GM18507 (cell line): ENCODE measurements at places on chromosomes 1 and 21.

GRCh38 chr1:181184621-181185020 is 96.1 kb downstream of the IER5 start:
- no peak for DNase-seq

GRCh38 chr1:6033986-6034749 is 11.5 kb upstream of the KCNAB2 start:
- no peak for DNase-seq

DNA sequence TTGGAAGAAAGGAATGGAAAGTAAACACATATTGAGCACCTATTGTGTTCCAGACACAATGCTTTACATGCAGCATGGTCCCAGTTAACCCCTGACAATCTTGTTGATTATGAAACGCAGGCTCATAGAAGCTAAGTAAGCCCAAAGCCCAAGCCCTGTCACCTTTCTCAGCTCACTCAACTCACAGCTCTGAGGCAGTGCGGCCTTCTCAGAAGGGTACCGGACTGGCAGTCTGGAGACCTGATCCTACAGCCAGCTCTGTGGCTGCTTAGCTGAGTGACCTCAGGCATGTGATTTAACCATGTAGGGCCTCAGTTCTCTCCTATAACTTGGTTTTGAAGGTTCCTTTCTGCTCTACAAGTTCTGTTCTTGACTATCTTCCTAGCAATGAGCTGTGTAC is 464 bp upstream of the RNASEL start:
- DNase-seq = no peak

- DNase-seq = no peak
These were observed at the start of gene CASZ1 for GRCh38 chr1:10796029-10796944. TSS of gene CASZ1 (minus strand) at chr1:10796646. CDS start at chr1:10693889, 102,757 bp downstream.

DNA sequence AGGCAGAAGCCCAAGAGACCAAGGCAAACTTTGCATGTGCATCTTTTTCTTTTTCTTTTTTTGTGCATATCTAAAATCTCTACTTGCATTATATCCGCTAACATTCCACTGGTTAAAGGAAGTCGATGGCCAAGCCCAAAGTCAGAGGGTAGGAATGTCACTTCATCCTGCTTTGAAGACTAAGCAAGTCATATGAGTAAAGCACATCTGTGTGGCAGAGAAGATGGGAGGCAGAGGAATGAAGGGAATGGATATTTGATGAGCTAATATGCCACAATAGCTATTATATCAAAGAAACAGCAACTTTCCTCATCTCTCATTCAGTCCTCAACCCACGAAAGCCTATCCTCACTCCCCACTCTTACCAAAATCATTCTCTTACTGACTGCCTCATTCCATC is 59.3 kb downstream of the RNF220 start:
- no peak for DNase-seq

DNA sequence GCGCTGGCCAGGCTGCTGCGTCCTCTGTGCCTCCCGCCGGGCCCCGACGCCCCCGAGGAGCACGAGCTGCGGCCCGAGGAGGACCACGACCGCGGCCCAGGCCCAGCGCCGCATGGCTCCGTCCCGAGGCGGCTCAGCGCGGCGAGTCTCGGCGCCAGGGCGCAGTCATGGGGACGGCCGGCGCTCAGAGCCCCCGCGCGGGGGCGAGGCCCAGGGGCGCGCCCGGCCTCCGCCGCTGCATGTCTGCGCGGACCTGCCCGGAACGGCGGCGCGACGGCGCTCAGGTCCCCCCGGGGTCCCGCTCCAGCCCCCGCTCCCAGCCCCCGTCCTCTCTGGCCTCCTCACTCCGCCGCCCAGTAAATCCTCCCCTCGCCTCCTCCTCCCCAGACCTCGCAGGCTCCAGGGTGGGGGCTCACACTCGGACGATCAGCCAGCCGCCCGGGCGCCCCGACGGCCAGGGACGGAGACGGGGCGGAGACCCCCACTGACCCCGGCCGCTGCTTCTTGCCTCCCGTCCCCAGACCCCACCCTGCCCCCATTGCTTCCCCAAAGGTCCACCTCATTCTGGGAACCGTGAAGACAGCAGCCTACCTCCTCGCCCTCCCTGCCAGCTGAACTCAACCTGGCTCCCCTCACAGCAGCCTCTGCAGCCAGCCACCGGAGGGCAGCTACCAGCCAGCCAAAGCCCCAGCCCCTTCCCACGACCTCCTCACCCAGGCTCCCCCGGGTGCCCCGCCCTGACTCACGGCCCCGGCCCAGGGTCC is at the start of gene C1QTNF12:
TSS of gene C1QTNF12 (minus strand) at position 146 of the 764 bp plus-strand sequence. CDS start at position 114, 32 bp downstream.
- DNase-seq = no peak

DNA sequence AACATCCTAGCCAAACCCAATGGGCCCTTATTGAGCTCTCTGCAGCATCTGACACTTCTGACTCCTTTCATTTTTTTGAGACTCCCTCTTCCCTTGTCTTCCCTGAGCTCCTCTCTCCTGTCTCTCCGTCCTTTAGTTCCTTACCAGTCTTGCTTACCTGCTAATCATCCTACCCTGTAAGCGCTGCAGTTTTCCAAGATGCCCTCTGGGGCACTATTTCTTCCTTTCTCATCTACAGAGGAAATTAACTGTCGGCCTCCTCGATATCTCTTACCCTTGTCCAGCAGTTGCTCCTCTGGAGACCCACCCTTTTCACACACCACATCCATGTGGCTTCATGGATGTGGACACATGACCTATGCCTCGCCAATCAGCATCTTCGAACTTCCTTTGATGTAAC is 6.8 kb downstream of the GPR161 start:
- no peak for DNase-seq

- DNase-seq = no peak
These were observed 37.4 kb downstream of the DENND1B start for GRCh38 chr1:197737916-197738315.

DNA sequence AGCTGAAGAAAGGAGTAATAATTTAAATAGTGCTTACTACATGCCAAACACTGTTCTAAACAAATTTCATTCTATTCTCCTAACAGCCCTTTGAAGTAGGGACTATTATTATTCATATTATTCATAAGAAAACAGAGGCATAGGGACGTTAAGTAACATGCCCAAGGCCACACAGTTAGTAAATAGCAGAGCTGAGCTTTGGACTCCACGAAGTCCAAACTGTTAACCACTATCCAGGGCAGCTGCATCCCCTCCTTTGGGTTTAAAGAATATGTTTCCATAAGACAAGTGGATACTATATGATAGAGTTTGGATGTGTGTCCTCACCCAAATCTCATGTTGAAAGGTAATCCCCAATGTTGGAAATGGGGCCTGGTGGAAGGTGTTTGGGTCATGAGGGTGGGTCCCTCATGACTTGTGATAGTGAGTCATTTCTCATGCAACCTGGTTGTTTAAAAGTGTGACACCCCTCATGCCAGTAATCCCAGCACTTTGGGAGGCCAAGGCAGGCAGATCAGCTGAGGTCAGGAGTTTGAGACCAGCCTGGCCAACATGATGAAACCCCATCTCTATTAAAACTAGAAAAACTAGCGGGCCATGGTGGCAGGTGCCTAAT is 144.0 kb upstream of the CXADR start:
- no peak for DNase-seq

DNA sequence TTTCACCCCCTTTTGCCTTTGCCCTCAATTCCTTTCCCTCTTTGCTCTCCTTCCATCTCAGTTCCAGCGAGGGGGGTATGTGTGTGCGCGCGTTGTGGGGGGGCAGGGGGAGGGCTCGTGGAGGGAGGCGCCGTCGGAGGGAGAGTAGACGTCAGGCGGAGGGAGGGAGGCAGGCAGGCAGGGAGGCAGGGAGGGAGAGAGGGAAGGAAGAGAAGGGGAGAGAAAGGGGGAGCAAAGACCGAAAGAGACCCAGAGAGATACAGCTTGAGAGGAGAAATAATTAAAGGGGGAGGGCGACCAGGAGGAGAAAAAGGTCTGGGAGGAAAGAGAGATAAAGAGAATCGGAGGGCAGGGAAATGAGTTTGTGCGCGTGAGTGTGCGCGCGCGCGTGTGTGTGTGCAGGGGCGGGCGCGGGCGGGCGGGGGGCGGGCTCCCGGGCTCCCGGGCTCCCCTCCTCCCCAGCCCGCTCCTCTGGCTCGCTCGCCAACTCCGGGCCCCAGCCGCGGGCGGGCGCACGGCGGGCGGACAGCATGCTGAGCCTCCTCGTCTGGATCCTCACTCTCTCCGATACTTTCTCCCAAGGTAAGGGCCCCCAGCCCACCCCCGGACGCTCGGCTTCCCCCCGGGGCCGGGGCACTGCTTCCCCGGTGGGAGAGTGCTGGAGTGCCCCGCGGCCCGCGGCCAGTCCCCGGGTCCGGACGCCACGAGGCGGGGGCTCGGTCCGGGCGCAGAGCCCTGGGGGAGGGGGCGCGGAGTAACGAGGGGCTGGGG is at the start of gene KIRREL1:
TSS of gene KIRREL1 (plus strand) at position 499 of the 771 bp plus-strand sequence. CDS start at position 531, 32 bp downstream.
- DNase-seq = no peak

GRCh38 chr1:226763905-226764264 is 24.8 kb upstream of the ITPKB start:
- DNase-seq = no peak

GRCh38 chr1:52474807-52475206 is 70.4 kb downstream of the PRPF38A start:
- no peak for DNase-seq

DNA sequence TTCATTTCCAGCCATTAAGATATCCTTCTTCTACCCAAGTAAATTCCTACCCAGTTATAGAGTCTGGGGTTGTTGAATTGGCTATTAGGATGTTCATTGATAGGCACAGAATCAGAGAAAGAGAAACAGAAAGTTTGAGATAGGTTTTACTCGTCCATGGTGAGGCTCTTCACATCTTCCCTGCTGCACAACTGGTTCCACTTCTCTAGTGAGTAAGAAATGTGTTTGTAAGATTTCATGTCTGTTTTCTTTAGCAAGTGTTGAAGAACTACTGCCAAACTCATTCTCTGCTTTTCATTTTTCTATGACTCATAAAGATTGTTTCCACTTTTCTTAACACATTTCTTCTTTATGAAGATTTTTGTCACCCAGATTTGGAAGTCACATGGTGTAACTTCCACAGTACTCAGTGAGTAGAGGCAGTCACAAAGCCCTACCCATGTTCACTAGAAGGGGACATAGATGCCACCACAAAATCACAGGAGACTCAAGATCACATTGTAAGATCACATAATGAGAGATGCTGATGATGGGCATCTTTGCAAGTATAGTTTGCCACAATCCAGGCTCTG is 152.3 kb downstream of the SNX7 start:
- DNase-seq = no peak

GRCh38 chr1:1748686-1749321 is 24.6 kb upstream of the CDK11A start:
- DNase-seq = no peak

DNA sequence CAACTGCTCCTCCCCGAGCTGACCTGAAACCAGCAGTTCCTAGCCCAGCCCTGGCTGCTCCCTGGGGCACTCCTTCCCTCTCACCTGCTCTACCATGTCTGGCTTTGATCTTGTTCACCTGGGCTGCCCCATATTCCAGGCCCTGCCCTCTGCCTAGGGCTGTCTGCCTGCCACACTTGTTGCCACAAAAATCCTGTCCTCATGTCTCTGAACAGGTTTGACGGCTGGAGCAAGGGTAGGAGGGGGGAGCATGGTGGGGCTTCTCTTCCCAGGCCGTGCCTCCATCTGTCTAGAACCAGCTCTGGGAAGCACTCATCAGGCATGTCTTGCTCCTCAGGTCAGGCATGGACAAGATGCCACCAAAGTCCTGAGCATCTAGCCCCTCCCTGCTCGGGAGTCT is 44.3 kb upstream of the WNT2B start:
- DNase-seq = no peak

DNA sequence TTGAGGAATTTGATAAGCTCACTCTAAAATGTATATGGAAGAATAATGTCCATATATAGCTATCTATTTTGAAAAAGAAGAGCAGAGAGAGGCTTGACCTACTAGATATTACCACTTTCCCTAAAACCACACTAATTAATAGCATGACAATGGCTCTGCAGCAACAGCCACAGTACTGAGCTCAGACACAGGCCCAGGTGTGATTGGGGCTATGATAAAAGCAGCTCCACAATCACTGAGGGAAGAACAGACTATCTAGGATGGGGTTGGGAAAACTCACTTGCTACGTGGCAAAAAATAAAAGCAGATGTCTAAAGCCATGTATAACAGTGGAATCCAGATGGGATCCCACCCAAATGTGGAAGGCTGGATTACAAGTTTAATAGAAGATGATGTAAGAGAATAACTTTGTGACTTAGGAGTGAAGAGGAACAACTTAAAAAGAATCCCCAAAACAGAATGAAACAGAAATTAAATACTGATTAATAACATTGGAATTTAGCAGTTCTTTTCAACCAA is 80.8 kb upstream of the RAB4A start:
- no peak for DNase-seq

DNA sequence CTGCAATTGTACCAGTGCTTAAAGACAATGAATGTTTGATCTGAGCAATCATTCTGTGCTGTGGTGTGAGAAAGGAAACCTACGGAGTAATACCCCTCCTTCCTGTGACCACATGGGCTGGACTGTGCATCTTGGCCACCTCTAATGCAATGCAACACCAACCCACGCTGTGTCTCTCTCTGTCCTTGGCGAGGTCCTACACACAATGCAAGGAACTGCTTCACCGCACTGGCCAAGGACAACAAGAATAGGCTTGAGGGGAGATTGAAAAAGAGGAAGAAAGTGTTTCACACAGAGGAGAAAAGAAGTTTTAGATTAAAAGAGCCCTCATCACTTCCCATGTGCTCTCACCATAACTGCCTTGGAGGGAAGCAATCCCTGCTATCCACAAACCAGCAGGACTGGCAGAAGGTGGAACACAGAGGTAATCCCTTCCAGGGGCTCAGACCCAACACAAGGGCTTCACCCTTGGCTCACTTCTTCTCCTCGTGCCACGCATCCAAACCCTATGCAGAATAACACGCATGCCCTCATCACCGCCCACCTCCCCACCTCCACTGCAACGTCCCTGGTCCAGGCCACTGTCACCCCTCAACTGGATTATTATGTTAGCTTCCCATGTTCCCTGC is 112.5 kb upstream of the ERG start:
- DNase-seq = no peak

DNA sequence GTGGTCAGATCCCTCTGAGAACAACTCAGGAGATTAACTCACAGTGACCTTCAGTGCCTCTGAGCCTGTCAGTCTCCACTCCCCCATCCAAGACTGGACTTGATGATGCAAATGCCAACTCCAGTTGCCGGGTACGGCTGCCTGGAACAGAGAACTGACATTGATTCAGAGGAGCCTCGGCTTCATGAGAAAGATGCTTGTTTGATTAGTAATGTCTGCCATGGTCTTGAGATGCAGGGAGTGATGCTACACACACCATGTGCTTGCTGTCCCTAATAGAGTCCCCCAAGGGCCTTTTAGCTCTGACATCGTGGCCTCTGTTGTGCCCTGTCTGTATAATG is 51.8 kb upstream of the LRP8 start:
- DNase-seq = no peak

- DNase-seq = no peak
These were observed 102.4 kb downstream of the SLC45A1 start for GRCh38 chr1:8420318-8420717.

GRCh38 chr1:208604295-208604694 is 360.1 kb upstream of the PLXNA2 start:
- DNase-seq = peak; percentile 9

- DNase-seq = no peak
These were observed 749 bp downstream of the AKIRIN1 start for GRCh38 chr1:38991638-38992411.

DNA sequence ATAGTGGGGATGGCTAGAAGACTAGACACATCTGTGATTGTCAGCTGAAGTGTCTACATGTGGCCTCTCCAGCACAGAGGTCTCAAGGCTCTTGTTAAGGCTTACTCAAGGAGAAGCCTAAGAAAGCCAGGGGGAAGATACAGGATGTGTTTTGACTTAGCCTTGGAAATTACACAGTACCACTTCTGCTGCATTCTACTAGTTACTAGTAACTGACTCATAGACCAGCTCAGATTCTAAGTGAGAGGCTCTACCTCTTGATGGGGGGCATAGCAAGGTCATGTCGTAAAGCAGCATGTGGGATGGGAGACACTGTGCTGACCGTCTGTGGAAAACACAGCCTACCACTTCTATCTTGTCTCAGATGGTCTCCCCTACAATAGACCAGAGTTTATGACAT is 99.5 kb downstream of the UBE2U start:
- DNase-seq = no peak
